Natural killer cell (primary cell): ENCODE measurements at places on chromosomes 12 and 14. TPM values are rescaled to one million over a fixed set of nuclear protein-coding genes. Genes with fewer than 3 reads are reported as not detected.

The CCDC38 gene
- 1.2 TPM for total RNA-seq

The FAIM2 gene
- total RNA-seq = not detected

The VWF gene
- 0.71 TPM for total RNA-seq

The SSTR1 gene
- total RNA-seq = not detected

The SERPINA12 gene
- total RNA-seq = not detected

DNA sequence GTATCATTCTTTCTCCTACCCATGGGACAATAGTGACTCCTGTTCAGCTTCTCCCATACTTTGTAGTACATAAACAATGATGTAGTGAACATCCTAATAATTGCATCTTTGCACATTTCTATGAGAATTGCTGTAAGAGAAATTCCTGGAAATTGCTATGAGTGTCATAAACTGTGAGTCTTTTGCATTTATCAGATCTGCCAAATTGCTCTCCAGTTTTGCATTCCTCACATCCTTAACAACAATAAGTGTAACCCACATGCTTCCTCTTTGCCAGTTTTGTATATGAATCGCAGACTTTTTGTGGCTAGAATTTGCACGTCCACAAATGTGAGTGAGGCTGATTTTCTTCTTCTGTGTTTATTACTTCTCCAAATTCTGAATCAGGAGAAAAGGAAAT lies 124.0 kb upstream of the TBX5 start:
- H3K4me3 ChIP-seq = no peak overlapping the region
- no peaks in the 10 kb centered on the region for H3K36me3 ChIP-seq
- no peak for DNase-seq
- H3K27ac ChIP-seq = no peak overlapping the region
- no peaks in the 10 kb centered on the region for H3K4me1 ChIP-seq
